ENCODE measurements at places on chromosomes 7 and 10.

DNA sequence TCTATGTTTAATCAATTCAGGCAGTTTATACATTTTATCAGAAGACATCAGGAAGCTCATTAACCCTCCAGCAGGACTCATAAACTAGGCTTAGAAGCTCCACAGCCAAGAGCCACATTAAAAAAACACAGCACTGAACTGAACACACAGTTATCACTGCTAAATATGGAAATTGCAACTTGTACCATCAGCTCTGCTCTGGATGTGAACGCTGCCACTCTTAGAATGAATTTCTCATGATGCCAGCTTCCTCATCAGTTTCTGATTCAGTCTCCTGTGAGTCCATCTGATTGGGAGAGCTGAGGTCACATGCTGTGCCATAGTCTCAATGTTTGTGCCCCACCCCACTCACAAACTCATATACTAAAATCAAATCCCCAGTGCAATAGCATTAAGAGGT is 17.1 kb upstream of the ING3 start:
- DNase-seq = no peak

- no peak for DNase-seq
Measured at GRCh38 chr7:122316467-122317388, 12.2 kb upstream of the FEZF1 start.

DNA sequence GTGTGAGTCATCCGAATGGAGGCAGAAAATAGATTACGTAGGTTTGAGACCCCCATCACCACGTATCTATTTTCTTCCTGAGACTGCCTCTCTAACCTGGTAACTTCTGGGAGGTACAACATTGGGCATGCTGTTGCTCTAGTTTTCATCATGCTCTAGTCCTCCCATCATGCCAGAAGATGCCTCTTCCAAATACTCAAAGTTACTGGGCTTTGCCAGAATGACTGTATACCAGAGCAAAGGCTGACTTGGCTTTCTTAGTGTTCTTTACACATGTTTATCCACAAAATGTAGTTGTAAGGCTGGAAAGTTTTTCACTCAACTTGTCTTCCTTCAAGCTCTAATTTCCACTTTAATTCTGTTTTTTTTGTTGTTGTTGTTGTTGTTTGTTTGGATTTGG is 370.5 kb downstream of the MDFIC start:
- no peak for DNase-seq

DNA sequence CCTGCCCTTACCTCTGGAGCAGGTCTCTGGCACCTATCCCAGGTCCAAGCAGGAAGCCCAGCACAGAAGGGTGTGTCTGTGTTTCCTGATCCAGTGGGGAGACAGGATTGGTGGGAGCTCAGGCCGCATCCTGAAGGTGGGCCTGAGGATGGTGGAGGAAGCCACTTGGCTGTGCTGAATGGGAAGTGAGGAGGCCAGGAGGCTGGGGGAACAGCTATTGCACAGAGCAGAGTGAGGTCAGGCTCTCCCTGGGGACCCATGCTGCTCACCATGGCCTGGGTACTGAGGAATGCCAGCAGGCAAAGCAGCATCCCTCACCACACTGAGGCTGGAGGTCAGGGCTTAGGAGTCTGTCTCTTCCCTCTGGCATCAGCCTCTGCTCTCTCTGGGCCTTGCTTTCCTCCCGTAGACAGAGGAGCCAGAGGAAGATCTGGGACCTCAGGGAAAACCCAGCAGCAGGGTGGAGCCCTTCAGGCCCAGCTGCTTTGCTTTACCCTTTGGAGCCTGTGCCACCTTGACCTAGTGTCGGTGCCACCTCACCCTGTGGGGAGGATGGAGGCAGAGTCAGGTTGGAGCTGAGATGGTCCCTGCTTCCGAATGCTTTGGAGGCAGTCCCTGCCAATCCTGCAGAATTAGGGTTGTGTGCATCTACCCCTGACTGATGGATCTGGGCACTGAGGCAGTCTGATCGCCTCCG is 39.0 kb downstream of the CDH23 start:
- DNase-seq = no peak

DNA sequence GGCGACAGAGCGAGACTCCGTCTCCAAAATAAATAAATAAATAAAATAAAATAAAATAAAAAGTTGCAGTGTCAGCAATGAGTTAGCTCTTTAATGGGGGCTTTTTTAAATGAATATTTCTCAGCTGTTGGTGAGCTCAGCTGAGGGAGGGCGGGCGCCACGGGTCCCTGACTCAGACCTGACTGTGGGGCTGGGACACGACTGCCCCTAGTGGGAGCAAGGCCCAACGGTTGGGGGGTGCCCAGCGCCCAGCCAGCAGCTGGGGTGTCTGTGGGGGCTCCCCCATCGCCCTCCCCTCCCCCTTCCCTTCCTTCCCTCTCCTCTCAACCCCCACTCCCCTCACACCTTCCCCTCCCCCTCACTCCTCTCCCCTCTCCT is 46.6 kb downstream of the PWWP2B start:
- no peak for DNase-seq

- DNase-seq = no peak
Measured at GRCh38 chr10:101550965-101551364, 37.1 kb downstream of the POLL start.

DNA sequence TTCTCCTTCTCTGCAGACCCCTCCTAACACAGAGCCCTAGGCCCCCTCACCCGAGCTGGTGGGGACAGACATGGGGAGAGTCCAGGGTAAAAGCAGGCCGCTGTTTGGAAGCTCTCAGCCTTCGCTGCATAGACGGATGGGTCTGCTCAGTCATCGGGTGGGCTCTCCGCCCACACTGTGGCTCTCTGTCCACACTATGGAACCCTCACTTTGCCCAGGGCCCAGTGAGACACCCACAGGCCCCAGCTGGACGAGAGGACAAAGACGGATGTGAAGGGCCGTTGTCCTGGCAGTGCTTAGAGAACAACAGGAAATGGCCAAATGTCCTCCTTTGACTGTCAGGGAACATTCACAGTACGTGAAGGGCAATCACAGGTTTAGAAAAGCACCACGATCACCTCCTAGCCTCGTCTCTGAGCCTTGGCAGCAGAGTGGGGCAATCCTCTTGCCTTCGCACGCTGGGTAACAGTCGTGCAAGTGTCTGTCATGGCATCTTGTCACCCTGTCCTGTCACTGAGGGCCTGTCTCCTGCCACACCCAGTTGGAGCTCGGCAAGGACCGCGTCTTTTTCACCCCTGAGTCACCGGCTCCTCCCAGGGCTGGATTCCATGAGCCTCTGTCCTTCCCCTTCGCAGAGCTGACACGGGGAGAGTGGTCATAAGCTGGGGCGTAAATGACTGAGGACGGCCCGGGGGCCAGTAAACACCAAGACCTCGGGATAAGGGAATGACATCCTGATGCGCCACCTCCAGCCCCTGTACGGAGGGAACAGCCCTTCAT is 80.6 kb downstream of the PRKAG2 start:
- no peak for DNase-seq

- no peak for DNase-seq
Measured at GRCh38 chr7:92834507-92835260, 1.7 kb downstream of the CDK6 start.

DNA sequence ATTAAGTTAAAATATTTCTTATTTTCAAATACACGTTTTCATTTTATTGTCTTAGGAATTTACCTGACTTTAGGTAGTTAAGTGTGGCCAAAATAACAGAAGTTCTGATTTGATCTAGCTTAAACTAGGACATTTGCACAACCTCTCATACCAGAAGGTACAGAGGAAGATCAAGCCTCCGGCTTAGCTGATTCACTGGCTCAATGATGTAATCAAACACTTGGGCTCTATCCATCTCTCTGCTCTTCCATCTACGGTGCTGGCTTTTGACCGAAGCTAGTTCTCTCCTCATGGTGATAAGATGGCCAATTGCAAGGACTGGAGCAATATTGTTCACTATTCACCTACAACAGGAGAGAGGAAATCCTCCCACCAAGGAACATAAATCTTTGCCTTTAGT is 12.2 kb upstream of the HYCC1 start:
- DNase-seq = no peak

DNA sequence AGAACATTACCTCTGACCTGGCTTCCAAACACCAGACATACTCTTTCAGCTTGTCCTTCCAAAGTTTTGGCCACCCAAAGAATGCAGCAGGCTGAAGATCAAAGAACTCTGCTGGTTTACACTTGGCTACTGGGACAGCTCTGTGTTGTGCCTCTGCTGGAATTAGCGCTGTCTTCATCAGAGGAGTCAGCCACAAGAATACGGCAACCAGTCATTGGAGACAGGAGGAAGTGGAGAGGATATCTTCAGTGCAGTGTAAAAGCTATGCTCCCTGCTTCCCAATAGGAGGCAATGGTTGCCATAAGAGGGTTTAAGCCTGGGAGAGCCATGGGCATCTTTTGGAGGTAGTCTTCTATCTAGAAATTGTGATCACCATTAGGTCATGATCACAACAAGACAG is 126.7 kb upstream of the WNT16 start:
- no peak for DNase-seq

GRCh38 chr7:123533929-123534382 is 439 bp downstream of the IQUB start:
- DNase-seq = no peak

DNA sequence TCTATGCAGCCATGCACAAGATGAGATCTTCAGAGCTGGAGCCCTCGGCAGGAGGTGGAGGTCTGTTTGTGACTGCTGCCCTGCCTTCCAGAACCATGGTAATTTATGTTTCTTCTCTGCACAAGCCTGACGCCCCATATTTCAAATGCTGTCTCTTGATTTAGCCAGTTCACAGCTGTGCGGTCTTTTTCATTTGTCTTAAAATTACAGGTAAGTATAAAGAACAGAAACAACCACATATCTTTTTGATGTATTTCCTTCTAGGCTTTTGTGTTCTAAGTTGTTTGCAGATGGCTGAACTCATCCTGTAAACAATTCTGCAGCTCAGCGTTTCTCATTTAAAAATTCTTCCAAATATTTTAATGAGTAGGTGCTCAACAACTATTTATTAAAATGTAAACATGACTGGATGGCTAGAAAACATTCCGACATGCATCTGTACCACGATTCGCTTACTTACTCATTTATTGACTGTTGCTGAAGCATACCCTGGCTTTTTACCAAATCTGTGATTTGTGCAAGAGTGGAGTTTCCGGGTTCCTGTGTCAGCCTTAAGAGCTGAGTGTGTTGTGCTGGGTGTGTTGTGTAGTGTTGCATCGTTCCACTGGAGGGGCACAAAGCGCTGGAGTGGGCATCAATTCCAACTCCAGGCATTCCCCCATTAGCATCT is 58.9 kb downstream of the PIP4K2A start:
- DNase-seq = no peak

DNA sequence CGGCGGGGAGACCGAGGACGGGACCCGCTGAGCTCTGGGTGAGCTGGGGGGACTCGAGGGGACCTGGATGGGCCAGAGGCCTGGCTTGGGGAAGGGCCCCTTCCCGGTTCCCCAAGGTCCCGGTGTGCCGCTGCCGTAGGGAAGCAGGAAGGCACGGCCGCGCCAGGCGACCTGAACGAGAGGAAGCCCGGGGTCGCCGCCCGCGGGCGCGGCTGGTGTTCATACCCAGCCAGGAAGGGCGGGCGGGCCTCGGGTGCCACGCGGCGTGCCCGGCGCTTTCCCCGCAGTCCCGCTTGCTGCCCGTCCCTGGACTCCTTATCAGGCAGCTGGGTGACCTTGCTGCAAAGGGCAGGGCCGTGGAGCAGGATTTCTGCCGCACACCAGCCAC is 38.0 kb downstream of the ZNF777 start:
- no peak for DNase-seq

DNA sequence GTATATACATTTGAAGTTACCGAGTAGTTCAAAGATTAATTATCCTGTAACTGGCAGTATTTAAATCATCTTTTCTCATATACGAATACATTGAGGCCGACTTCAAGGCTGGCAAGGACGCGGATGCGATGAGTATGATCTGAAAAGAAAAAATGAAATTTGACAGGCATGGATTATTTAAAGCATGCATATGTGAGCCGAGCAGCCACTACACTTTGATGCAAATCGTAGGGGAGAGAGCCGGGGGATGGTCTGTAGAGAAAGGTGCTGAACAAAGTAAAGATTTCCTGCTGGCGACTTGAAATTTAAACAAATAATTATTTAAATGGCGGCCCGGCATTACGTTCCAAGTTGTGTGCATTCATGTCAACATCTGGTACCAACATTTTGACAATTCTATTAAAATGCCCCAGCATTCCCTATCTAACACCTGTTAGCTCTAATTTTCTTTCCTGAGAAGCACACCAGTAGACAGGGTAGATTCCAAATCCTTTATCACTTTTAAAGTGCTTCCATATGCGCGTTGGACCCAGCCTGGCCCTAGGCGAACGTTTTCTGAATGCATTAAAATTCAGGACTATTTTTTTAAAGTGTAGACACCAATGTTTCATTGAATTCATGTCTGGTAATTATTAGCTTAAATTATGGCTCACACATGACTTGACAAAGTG is 188.7 kb downstream of the EMX2 start:
- no peak for DNase-seq

GRCh38 chr7:106110238-106110560 is 1.9 kb downstream of the SYPL1 start:
- no peak for DNase-seq

- DNase-seq = no peak
Measured at GRCh38 chr10:71145352-71145945, 66.9 kb upstream of the UNC5B start.

DNA sequence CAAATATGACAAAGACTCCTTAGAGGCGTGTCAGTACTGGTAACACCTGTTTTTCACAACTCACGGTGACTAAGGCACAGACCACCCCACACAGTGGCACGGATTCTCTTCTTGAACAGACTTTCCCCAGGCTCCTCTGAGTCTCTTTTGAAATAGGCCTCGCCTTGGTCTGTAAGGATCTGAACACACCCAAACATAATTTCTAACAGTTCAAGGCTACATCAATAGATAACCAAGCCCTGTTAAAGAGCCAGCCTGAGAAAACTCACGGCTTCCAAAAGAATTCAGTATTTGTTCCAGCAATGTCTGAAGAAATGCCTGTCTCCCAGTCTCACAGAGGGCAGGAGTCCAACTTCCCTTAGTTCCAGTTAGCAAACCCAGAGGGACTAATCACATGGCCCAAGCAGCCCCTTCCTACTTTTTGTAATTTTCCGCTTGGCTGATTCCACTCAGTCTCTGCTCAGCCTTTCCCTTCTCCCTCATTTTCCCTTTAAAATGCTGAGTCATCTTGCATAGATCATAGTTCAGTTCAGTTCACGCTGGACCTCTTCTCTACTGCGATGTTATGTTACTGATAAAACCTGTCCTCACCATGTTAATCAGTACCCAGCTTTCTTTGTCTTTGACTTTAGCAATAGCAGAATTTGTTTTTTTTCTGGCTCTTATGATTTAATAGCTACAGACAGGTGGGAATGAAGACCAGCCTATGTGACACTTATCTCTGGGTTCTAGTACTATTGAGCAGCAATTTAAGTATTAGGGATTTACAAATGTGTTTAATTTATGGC is 22.6 kb upstream of the AKR1C3 start:
- no peak for DNase-seq

- DNase-seq = no peak
Measured at GRCh38 chr10:74029943-74030342, 32.0 kb downstream of the VCL start.

GRCh38 chr10:44986179-44986578 is 7.6 kb upstream of the DEPP1 start:
- DNase-seq = no peak

- no peak for DNase-seq
Measured at GRCh38 chr7:140686921-140687320, 9.6 kb upstream of the NDUFB2 start.

Measured in GM12864 (cell line).